Immature natural killer cell (primary cell): ENCODE measurements at places on chromosomes 12 and 14. TPM values are rescaled to one million over a fixed set of nuclear protein-coding genes. Genes with fewer than 3 reads are reported as not detected.

GRCh38 chr14:104592292-104592672 is 12.3 kb downstream of the TMEM179 start:
- no peaks in the 10 kb centered on the region for H3K4me1 ChIP-seq
- H3K27me3 ChIP-seq = peaks cover 2% of the 10 kb centered on the region
- H3K36me3 ChIP-seq = no peaks in the 10 kb centered on the region
- H3K4me3 ChIP-seq = no peak overlapping the region
- no peak for DNase-seq

The NTN4 gene
- not detected for polyA plus RNA-seq

- H3K36me3 ChIP-seq = no peaks in the 10 kb centered on the region
- no peak overlapping the region for H3K4me3 ChIP-seq
- H3K27me3 ChIP-seq = peaks cover 15% of the 10 kb centered on the region
- H3K27ac ChIP-seq = no peak overlapping the region
These were observed 8.8 kb downstream of the SMOC1 start for GRCh38 chr14:69887740-69888657.

The LRP1-AS gene
- polyA plus RNA-seq = not detected

DNA sequence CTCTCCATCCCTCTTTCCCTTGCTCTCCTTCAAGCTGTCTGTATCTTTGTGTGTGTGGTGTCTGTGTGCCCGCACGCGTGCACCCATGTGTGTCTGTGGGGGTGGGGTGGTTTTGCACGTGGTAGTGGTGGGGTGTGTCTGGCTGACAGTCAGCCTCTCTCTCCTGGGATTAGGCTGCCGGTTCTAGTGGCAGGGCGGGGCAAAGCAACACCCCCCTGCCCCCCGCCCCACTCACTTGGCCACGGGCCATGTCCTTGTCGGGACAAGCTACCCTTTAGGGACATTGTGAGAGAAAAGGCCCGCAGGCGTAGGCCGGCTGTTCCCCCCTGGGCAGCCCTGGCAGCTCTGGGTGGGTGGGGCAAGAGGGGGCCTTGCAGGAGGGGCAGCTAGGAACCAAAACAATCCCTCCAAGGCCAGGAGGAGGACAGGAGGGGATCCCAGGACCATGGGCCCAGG is 182.6 kb downstream of the ALG10 start:
- H3K4me1 ChIP-seq = no peaks in the 10 kb centered on the region
- no peak overlapping the region for H3K4me3 ChIP-seq
- H3K36me3 ChIP-seq = no peaks in the 10 kb centered on the region
- H3K27me3 ChIP-seq = peaks cover 3% of the 10 kb centered on the region

- H3K27ac ChIP-seq = no peak overlapping the region
These were observed 6.3 kb downstream of the GPHN start for GRCh38 chr14:66514213-66514612.

DNA sequence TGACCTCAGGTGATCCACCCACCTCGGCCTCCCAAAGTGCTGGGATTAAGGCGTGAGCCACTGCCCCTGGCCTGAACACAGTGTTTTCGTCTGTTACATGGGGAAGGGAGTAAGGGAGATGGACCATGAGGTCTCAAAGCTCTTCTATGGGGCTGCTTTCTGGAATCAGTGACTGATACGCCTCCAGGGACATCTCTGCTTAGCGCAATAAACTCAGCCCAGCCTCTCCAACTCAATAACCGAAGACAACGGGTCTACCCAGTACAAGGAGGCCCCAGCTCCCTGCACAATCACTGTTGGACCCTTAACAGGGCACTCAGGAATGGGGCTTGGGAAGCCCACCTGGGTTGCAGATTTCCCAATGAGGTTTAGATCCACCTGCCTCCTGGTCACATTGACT is 42.6 kb upstream of the CHGA start:
- H3K27me3 ChIP-seq = peaks cover 7% of the 10 kb centered on the region
- no peak for DNase-seq

DNA sequence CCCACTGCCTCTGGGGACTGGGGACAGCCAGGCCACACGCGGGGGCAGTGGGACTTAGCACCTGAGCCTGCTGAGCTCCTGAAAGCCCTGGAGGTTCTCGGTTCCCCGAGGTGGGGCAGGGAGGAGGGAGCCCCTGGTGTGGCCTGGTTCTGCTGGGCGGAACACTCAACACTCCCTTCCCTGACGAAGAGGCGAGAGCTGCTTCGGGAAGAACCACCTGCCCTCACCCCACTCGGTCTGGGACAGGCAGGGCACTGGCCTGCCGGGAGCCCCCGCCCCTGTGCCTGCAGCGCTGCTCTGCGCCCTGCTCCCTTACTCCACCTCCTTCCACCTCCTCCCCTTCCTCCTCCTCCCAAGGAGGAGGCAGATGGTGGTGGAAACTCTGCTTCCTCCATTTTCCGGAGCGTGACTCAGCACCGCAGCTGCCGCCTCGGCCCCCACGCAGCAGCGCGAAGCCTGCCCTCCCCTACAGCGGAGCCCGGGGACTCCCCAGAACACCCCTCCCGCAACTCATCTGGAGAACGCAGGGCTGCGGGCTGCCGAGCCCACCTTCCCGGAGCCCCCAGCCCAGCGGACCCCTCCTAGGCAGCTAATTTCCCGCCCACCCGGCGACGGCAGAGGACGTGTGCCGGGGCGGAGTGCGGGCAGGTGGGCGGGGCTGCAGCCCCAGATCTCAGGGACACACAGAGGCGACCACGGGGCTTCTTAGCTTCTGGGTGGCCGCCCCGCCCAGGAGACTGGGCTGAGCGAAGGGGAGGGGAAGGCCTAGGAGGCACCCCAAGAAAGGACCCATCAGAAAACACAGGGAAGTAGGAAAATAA is 11.7 kb upstream of the INF2 start:
- DNase-seq = peak; percentile 44
- no peak overlapping the region for H3K27ac ChIP-seq
- H3K36me3 ChIP-seq = no peaks in the 10 kb centered on the region
- peaks cover 3% of the 10 kb centered on the region for H3K4me1 ChIP-seq
- H3K27me3 ChIP-seq = peaks cover 3% of the 10 kb centered on the region

DNA sequence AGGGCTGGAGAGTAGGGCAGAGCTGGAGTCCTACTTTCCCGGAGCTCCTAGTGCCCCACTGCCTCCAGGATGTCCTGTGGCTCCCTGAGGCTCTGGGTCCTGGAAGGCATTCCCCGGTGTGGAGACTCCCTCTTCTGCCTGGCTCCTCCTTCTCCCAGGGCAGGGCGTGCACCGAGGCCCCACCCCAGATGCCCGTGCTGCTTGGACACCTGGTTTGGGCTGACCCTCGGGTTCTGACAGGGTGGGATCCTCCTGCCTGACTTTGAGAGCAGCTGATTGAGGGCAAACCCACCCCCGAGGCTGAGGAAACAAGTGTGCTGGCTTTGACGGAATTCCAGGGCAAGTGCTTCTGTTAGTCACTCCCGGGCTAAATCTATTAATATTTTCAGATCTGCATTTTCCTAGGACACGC is 15.4 kb downstream of the TEAD4 start:
- DNase-seq = no peak
- H3K27me3 ChIP-seq = peaks cover 7% of the 10 kb centered on the region

DNA sequence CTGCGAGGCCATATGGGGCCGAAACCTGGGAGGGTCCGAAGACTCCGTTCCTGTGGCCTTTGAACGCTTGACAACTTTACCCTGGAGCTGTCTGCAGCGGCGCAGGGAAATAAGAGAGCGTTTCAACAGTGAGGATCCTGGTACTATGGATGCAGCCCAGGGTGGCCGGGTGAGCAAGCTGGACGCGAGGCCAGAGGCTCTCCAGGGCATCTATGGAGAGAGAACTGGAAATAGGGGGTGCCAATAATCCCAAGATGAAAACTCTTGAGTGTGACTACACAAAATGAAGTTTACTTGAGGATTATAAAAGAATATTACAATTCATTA is 1.1 kb upstream of the ABCC9 start:
- DNase-seq = no peak
- H3K36me3 ChIP-seq = no peaks in the 10 kb centered on the region
- H3K27me3 ChIP-seq = peaks cover 13% of the 10 kb centered on the region

GRCh38 chr12:113151655-113152054 is 2.1 kb downstream of the CFAP73 start:
- peak overlapping the region; percentile 78 for H3K4me3 ChIP-seq
- H3K27ac ChIP-seq = no peak overlapping the region
- peaks cover 8% of the 10 kb centered on the region for H3K27me3 ChIP-seq
- peaks cover 2% of the 10 kb centered on the region for H3K36me3 ChIP-seq

The FAM181A gene
- not detected for polyA plus RNA-seq

GRCh38 chr12:2687726-2688125 is 107.0 kb upstream of the FKBP4 start:
- H3K4me3 ChIP-seq = no peak overlapping the region
- peaks cover 49% of the 10 kb centered on the region for H3K4me1 ChIP-seq
- H3K36me3 ChIP-seq = peaks cover 2% of the 10 kb centered on the region
- H3K27me3 ChIP-seq = peaks cover 14% of the 10 kb centered on the region
- DNase-seq = no peak

The FAM186B gene
- polyA plus RNA-seq = not detected
